Posterior cingulate gyrus (tissue), 11 donors: ENCODE measurements at places on chromosomes 6 and 20.

DNA sequence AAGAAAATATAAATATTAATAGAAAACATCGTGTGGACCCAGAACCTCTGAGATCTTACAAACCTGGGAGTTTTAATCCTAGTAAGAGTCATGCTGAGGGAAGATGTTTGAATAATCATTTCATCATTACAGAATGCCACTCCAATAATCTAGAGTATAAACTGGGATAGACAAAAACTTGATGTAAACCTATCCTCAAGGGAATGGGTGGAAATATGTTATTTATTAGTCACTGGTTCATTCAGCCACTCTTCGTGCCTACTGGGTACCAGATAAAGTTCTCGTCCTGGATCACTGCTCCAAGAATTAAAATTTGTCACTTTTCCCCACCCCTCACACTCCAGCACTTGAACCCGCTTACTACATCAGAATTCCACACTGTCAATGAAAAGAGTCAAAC is 7.7 kb downstream of the HLA-B start:
- no peak for DNase-seq

GRCh38 chr6:129491436-129491835 is 218.5 kb downstream of the ARHGAP18 start:
- no peak for DNase-seq

- DNase-seq: peak; percentile 38
Measured at GRCh38 chr20:31608251-31608945, 3.3 kb downstream of the ID1 start.

DNA sequence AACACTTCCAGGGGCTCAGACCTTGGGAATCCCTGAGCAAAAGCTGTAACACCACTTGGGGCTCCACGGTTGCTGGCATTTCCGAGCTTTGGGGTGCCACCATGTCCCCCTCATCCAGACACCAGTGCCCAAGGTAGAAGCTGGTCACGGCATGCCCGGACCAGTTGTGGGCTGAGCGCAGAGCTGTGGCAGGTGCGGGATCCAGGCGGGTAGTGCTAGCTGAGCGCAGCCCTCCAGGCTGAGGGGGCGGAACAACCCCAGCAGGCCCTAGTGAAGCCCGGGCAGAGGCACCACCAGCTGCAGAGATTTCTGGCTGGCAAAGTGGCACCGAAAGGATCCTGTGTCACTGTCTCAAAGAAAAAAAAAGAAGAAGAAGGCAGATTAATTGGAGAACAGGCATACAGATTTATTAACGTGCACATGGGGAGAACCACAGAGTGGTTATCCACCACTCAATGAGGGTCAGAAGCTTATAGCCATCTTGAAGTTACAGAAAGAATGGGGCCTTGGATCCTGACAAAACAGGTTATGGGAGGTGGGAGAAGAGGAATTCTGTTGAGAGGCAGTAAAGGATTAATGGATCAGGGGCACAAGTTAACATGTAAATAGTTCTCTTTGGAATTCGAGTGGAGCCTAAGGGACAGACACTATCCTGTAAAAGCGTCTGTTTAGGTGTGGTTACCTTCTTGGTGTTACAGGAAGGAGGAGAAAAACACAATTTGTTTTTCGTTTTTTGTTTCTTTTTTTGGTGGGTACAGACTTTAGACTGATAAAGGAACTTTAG is 107.5 kb downstream of the CD24 start:
- no peak for DNase-seq

DNA sequence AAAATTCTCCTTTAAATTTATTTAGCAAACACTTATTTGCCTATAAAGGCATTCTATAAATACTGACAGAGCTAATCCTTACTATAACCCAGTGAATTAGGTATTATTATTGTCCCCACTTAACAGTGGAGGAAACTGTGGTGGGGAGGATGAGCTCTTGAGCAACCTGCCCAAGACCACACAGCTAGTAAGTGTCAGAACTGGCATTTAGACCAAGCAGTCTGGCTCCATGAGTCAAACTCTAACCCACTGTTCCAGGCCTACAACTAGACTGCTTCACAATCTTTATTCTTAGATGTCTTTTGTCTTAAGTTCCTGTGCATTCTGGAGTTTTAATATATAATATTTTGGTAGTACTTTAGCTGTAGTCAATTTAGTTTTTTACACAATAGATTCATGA is 530.8 kb downstream of the BCKDHB start:
- no peak for DNase-seq

- no peak for DNase-seq
Measured at GRCh38 chr6:78538002-78538401, 329.3 kb upstream of the IRAK1BP1 start.

- DNase-seq: no peak
Measured at GRCh38 chr6:24387818-24388217, 14.9 kb upstream of the MRS2 start.

DNA sequence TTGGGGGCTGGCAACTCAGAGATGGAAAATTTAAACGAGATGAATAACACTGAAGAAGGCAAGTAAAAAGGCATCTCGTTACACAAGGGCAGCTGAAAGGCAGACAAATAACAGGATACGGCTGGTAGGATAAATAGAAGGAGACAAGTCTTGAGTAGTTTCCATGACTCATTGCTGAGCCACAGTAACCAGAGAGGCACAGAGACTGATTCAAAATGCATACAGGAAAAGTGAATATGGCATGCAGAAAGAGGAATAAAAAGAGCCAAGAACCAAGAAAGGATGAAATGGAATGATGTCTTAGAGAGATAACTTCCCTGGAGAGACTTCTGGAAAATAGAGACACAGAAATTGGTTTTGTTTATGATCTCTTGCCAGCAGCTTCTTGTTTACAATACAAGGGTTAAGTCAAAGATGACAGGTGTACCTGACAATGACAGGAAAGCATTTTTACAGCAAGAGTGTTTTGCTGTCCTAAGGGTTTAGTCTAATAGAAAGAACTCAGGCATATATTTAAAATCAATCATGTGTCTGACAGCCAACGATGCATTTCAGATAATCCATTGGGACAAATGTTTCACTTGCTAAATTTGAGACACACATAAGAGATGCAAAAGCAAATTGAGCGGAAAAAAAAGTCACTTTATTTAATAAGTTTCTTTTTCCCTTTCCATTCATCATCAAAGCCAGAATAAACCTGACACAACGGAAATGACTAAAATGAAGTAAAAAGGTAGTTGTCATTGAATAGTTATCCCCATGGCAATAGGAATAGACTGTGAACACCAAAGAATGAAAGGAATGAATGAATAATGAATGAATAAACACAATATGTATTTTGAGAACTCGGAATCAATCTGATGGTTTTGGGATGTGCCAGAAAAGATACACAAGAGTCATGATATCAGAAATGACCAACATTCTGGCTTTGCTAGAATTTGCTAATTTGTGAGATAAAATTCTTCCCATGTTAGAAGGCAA is 68.0 kb upstream of the KCNQ5 start:
- no peak for DNase-seq

DNA sequence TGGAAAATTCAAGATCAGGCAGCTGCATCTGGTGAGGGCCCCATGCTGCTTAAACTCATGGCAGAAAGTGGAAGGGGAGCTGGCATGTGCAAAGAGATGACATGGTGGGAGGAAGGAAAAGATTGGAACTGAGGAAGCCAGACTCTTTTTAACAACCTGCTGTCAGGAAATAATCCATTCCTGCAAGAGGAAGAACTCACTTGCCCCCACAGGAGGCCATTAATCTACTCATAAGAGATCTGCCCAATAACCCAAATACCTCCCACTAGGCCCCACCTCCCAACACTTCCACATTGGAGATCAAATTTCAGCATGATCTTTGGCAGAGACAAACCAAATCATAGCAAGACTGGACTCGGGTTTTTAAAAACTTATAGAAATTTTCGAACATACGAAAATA is 200.5 kb upstream of the KCNQ5 start:
- no peak for DNase-seq

DNA sequence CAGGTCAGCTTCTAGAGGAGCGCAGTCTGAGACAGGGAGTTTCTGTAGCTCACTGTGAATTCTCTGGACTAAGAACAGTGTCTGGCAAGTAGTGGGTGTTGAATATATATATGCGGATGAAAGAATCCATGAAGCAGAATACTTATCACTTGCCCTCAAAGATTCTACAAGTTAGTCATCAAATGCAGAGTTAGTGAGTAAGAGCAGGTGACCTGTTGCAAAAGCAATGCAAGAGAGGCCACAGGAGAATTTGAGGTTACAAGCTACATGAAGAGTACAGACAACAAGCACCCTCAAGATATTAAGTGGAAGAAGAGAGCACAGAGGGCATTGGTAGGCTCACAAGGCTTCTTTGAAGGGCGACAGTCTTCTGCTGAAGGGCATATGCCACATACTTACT is 103.4 kb upstream of the BTBD3 start:
- no peak for DNase-seq

DNA sequence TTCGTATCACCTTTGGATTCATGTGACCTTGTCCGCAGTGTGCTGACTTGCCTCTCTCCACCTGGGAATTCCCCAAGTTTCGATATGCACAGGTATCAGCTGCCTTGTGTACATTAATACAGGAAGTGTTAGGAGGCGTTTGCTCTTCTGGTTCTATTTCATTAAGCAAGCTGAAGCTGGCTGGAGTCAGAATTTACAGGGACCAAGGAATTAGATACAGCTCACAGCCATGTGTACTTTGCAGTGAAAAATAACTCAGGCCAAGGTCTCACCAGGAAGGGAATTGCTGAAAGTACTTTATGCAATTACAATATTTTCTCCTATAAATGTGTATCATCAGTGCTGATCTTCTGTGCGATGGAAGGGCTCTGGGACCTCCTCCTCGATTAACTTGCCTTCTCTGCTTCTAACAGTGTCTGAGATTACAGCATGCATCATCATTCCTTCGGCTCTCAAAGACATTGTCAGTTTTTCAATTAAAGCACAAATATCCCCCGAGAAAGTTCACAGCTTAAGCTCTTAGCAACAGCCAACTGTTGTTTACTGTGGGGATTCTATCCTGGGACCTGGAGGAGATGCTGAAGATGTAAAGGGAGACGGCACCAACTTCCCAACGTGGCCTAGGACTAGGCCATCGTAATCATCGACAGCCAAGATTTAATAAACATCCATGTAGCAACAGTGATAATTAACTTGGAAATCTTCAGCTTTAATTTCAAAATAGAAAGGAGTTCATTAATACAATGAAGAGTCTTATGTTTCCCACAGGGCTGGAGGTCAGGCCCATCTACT is 13.8 kb upstream of the TIAM2 start:
- DNase-seq: no peak

DNA sequence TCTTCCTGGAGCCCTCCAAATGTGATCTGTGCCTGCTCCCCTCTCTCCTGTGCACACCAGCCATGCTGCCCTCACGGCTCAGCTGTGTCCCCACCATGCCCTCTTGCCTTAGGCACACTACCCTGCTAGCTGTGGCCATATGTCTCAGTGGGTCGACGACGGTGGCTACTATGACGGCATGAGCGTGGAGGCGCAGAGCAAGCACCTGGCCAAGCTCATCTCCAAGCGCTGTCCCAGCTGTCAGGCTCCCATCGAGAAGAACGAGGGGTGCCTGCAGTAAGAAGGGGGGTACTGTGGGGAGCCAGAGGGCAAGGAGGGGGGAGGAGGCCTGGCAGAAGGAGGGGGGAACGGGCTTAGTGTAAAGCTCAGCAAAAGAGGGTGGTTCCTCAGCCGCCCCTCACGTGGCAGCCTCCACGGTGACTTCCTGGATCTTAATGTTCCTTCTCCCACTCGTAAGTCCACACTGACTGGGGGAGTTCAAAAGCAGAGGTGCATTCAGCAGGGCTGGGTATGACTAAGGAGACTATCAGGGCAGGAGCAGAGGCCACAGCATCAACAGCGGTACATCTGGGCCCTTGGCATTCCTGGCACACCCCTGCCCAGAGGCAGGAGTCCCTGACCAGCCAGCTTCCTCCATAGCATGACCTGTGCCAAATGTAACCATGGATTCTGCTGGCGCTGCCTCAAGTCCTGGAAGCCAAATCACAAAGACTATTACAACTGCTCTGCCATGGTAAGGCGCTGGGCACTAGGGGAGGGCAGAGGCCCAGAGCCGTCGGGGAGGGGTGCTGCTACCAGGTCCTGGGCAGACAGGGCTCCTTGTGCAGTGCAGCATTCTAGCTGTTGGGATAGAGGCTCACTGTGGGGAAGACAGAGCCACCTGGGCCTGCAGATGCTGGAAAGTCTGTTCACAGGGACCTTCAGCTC is 8.0 kb downstream of the DNPH1 start:
- peak; percentile 35 for DNase-seq

DNA sequence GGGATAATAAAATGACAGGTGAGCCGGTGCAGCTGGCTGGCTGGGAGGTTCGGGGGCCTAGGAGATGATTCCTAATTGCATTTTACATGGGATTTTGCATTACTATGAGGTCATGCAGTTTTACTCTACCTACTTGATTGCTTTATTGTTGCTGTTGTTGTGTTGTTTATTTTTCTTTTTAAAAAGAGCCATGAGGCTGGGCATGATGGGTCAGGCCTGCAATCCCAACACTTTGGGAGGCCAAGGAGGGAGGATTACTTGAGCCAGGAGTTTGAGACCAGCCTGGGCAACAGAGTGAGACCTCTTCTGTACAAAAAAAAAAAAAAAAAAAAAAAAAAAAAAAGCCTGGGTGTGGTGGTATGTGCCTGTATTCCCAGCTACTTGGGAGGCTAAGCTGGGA is 104.8 kb downstream of the GJA1 start:
- no peak for DNase-seq

- DNase-seq: no peak
Measured at GRCh38 chr6:167764215-167764614, 62.5 kb upstream of the AFDN start.

DNA sequence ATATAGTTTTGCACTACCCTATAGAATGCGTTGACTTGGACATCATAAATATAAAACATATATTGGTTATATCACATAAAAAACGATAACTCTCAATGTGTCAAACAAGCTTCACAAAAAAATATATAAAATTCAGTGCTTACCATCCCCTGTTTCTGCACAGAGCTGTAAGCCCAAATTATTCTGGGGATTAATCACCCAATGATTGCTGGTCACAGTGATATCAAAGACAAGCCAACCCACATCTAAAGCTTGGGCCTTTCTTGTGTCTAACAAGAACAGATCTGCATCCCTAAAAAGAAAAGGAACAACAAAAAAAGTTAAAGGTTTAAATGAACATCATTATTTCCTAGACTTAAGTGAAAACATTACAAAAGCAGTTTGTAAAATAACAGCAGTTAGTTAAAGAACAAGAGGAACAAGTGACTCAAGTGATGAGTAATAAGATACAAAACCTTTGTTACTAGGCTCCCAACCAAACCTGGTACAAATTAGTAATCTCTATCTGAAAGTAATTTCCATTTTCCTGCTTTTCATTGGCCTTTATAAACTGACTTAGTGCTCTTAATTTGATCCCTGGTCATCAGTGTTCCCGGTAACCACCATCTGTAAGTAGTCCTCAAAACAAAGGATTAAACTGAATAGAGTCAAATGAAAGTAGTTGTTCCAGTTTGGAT is 81.1 kb downstream of the BMP5 start:
- DNase-seq: no peak
